CD4-positive, alpha-beta T cell (primary cell): ENCODE measurements at places on chromosomes 7 and 10.

GRCh38 chr7:142689439-142690120, 59.7 kb upstream of the PRSS1 start:
- DNase-seq = no peak

GRCh38 chr7:50538478-50538877, 26.7 kb downstream of the DDC start:
- no peak for DNase-seq

GRCh38 chr10:49612513-49613164, 1.2 kb upstream of the CHAT start:
- no peak for DNase-seq

- no peak for DNase-seq
Measured at GRCh38 chr7:136870866-136871487, 2.5 kb downstream of the CHRM2 start.

GRCh38 chr7:111744501-111745155, 182.3 kb upstream of the IMMP2L start:
- DNase-seq = no peak

DNA sequence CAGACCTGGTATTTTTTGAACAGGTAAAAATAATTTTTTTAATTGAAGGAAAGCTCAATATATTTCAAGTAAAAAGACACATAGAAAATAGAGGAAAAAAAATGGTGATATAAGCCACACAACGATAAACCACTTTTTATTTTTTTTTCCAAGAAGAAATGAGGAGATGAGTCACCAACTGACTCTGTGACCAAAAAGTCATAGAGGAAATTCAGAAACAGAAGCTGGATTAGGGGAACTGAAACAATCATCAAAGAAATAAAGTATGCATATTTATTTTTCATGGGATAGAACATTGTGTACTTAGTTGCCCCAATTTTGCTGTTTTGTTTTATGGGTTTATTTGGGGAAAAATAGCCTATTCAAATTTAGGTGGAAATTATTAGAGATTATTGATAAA, 176.8 kb upstream of the AGR3 start:
- DNase-seq = no peak

GRCh38 chr7:109868215-109868860, 1222.6 kb upstream of the LRRN3 start:
- no peak for DNase-seq

DNA sequence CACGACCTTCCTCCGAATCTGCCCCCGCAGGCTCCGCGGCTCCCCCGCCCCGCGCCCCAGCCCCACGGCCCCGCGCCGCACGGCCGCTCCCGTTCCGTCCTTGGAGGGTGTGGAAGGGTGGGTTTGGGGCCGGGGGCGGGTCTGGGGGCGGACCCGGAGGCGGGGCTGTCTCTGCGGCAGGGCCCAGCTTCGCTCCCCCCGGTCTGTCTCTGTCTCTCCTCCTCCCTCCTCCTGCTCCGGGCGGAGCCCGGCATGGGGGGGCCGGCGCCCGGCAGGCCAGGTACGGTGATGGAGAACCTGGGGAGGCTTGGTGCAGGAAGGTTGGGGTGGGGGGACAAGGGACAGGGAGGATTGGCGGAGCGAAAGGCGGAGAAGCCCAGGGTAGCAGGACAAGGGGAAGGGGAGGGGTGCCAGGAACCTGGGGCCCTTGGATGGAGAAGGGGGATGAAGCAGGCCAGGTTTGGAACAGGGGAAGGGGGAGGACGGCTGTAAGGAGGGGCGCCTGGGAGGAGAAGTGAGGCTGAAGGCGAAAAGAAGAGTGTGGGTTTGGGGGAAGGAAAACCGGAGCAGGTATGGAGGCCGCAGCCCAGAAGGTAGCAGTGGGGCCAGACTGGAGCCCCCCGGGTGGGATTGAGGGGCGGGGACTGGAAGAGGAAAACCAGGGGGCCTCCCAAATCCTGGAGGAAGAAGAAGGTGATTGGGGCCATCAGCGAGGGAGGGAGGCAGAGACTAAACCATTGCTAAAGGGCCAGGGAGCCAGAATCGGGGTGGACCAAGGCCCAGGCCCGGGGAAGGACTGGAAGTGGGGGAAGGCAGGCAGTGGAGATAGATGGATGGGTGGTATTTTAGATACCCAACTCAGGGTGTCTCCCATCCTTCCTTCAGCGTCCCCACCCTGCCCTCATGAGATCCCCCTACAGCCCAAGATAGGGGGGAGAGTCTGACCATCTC, at the start of gene NYAP1:
NYAP1 (plus strand) TSS at position 206 of the 951 bp plus-strand sequence. CDS start 1,385 bp downstream, outside the sequence.
- DNase-seq = peak; percentile 62

GRCh38 chr10:103820101-103821062, 35.0 kb downstream of the SH3PXD2A start:
- DNase-seq = no peak

GRCh38 chr7:67809586-67809985, 813.0 kb downstream of the TYW1 start:
- DNase-seq = no peak

DNA sequence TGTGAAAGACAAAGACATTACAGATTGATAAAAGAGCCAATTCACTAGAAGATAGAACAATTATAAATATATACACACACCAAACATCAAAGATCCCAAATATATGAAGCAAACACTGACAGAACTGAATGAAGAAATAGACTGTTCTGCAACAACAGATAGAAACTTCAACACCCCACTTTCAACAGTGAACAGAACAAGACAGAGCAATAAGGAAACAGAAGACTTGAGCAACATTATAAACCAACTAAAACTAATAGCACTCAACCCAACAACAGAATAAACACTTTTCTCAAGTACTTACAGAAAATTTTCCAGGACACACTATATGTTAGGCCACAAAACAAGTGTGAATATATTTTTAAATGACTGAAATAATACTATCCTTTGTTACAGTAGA, 10.9 kb downstream of the CDCA7L start:
- no peak for DNase-seq

- DNase-seq = no peak
Measured at GRCh38 chr7:26101361-26102151, 50.4 kb upstream of the NFE2L3 start.

DNA sequence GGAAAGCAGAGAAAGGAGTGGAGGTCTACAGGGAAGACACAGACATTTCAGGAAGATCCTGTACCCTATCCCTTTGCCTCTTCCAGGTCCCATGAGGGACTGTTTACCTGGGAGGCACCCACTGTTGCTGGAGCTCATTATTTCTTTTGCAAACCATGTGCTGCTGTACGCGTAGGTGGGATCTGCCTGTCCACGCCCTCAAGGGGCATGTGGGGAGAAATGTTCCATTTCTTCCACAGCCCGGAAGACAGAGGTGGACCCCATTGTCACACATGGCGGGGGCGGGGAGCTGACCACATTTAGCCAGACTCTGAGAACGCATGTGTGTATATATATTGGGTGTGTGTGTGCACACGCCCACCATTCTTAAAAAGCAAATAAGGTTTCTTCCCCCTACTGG, 2.0 kb downstream of the PLXNA4 start:
- no peak for DNase-seq

GRCh38 chr10:34687434-34688210, 127.5 kb downstream of the PARD3 start:
- DNase-seq = no peak

- no peak for DNase-seq
Measured at GRCh38 chr7:66967029-66967428, 28.4 kb downstream of the SBDS start.

DNA sequence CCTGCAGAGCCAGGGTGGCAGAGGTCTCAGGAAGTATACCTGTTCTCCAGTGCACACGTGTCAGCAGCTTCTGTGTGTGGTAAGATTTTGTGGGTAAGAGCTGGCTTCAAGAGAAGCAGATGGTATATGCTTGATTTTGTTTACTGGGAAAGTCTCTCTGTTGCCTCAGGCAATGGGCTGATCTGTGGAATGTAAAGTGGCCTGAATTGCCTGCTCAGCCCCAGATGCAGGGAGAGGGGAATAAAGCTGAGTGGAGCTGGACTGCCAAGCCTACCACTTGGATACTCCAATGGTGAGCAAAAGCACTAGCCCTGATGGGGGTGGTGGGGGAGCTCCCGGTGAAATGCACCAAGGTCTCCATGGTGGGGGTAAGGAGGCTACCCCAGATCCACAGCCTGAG, 156.1 kb downstream of the WDR11 start:
- DNase-seq = no peak

DNA sequence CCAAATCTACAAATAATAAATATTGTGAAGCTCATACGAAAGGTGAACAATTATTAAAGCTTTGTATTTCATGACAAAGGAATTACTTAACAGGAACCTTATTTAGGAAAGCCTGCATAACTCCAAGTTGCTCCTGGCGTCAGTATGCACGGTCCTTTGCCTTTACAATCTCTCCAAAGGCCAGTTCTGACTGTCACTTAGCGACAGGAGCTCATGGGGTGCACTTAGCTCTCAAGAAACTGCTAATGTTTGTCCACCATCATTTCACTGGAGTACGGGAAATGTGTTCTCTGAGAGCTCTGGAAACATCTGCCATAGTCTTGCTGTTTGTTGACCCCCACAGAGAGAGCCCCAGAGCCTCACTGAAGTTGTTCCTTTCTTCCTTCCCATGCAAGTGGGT, 781.5 kb upstream of the POM121L12 start:
- DNase-seq = no peak

- DNase-seq = no peak
Measured at GRCh38 chr10:51896849-51897248, 197.5 kb upstream of the CSTF2T start.

- no peak for DNase-seq
Measured at GRCh38 chr10:96992721-96993120, 160.6 kb downstream of the LCOR start.

DNA sequence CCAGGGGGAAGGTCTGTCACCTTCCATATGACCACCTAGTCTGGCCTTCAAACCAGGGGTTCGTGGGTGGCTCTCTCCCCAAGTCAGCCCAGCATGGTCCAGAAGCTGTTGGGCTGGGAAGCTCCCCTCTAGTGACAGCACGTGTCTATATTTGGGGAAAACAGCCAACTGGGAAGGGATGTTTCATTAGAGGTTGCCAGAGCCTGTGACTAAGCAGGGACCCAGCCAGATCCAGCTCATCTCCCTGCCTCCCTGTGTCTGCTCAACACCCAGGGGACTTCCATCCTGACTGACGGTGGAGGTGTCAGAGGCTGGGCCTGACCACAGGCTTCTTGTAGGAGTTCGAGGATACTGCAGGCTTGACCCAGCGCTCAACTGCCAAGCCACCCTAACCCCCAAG, 10.5 kb downstream of the STYXL1 start:
- no peak for DNase-seq

GRCh38 chr7:22433710-22434460, 66.1 kb downstream of the STEAP1B start:
- DNase-seq = no peak

- DNase-seq = no peak
Measured at GRCh38 chr10:26199841-26200240, 16.7 kb upstream of the GAD2 start.

DNA sequence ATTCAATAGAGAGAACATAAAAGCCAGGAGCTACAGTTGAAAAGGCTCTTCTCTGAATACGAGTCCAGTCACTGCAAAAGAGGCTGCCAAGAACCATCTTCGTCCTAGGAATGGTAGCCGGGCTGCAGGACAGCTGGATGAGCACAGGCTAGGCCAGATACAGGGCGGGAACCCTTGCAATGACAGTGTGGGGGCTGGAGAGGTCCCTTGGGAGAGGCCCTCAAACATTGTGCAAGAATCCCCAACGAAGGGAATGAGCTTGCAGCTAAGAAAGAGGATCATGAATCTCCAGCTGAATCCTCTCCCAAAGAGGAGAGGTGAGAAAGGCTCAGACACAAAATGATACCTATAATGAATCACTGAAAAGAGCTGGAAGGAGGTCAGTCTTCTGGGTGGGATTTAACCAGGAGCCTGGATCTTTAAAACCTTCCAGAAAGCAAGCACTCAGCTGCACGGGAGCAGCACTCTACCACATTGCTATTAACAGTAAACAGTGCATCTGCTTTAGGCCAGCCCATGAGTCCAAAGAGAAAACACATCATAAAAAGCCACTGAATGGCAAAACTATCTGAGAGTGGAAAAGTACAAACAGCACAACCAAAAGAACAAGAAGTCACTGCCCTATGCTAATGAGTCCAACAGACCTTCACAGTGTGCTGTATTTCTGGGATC, 287.9 kb downstream of the TNS3 start:
- DNase-seq = no peak

DNA sequence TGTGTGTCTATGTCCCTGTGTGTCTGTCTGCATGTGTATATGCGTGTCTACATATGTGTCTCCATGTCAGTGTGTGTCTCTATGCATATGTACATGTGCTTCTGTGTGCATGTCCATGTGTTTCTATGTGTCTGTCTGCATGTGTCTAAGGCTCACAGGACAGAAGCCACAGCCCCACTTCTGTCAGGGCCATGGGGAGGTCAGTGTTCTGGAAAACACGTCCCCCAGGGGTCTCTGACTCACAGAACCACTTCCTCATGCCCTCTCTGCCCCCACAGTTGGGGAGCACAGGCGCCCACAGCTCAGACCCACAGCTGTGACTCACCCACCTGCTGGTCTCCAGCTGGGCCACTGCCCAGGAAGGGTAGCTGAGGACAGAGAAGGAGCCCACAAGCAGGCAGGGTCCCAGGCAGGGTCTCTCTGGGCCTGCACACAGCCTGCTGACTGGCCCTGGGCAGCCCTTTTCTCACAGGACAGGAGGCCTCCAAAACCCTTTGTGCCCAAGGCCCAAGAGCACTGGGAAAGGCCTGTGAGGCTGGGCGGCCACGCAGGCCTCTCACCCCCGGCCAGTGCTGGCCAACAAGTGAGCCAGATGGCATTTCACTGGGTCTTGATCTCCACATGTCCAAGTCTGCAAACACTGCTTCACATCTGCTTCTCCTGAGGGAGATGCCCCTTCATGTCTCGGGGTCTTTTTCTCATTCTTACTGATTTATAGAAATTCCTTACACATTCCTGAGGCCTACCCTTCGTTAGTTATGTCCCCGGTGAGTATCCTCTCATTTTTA, 102.9 kb upstream of the FAM20C start:
- no peak for DNase-seq

DNA sequence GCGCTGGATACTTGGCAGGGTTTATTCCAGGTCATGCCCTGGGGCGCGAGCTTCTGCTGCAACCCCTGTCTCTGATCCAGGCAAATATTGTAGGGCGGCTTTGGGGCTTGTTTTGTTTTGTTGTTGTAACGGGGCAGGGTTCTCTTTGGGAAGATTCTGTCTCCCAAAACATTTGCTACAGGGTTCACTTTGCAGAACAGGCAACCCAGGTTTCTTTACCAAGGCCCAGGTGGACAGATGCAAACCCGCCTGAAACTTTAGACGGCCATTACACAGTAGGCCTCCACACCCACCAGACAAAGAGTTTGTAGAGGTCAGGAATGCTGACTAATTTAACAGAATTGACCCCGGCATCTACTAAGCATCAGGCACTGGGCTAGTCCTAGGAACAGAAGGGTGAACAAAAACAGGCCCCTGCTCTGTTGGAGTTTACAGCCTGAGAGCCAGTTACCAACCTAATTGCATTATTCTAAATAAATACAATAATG, 567 bp upstream of the CDCA7L start:
- no peak for DNase-seq

GRCh38 chr10:103448746-103449145, 3.4 kb downstream of the CALHM2 start:
- no peak for DNase-seq

GRCh38 chr7:8125680-8126444, 136.1 kb downstream of the ICA1 start:
- DNase-seq = peak; percentile 92
